ENCODE measurements at places on chromosomes 1 and 21. TPM values are rescaled to one million over a fixed set of nuclear protein-coding genes. Genes with fewer than 3 reads are reported as not detected.
A peak's percentile ranks its signal among the peaks of the same experiment; 100 is the strongest.

DNA sequence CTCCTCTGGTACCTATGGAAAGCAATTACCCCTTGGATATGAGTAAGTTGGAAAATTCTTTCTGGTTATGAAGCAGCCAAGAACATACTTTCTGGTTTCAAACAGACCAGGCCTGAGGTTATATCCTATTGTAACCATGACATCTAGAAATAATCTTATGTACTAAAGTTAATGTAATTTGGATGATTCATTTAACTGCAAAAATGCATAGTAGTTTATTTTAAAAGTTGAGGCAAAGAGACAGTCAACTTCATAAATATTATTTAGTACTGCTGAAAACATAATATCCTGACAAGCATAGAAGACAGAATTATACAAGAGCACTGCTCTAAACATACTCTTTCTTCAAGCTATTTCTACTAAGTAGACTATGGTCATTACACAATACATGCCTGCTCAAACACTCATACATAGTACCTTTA lies 25.5 kb downstream of the ODF2L start:
- no peak overlapping the region for H3K4me3 ChIP-seq
- H3K27ac ChIP-seq = no peak overlapping the region
- peaks cover 29% of the 10 kb centered on the region for H3K36me3 ChIP-seq
- H3K4me1 ChIP-seq = peaks cover 8% of the 10 kb centered on the region

GRCh38 chr1:209248649-209249279 lies 334.8 kb upstream of the CAMK1G start:
- no peak overlapping the region for H3K4me3 ChIP-seq
- no peaks in the 10 kb centered on the region for H3K36me3 ChIP-seq
- no peak overlapping the region for H3K27ac ChIP-seq
- H3K27me3 ChIP-seq = no peaks in the 10 kb centered on the region
- no peaks in the 10 kb centered on the region for H3K4me1 ChIP-seq
- peak; percentile 84 for DNase-seq

GRCh38 chr1:109283748-109284600 lies 1.0 kb upstream of the PSRC1 start:
- peaks cover 19% of the 10 kb centered on the region for H3K4me1 ChIP-seq
- H3K27me3 ChIP-seq = peaks cover 2% of the 10 kb centered on the region
- peak overlapping the region; percentile 95 for H3K27ac ChIP-seq
- peak overlapping the region; percentile 95 for H3K4me3 ChIP-seq
- DNase-seq = no peak

DNA sequence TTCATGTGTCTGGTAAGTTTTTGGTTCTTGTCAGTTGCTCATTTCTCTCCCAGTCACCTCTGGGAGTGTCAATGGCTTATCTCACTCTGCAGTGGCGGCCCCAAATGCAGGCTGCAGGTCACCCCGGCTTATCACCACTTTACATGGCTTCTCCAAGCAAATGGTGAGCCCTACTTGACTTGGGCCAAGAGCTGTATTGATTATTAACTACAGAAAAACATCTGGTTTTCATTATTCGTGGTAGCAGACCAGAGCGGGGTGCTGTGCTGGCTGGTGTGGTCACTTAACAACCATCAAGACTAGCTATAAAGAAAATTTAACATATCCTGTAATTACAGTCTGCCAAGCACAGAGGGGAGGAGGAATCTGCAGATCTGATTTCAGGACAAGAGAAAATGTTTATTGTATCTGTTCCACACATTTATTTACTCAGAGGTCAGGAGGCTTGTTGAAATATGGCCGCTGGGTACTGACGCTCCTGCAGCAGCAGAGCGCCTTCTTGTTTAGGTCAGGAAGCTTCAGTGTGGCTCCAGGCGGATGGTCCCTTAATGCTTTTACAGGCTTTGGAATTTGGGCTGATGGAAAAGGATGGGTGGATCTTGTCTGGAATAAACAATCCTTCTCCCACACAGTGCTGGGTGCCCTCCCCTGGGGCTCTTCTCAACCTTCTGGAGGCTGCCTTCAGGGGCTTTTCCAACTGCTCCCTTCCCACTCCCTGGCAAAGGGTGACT lies 87.8 kb downstream of the HLX start:
- H3K4me3 ChIP-seq = no peak overlapping the region
- H3K27me3 ChIP-seq = no peaks in the 10 kb centered on the region
- H3K4me1 ChIP-seq = no peaks in the 10 kb centered on the region

GRCh38 chr1:230175163-230175747 lies 108.2 kb downstream of the GALNT2 start:
- H3K27me3 ChIP-seq = no peaks in the 10 kb centered on the region
- no peak overlapping the region for H3K27ac ChIP-seq
- no peak overlapping the region for H3K4me3 ChIP-seq
- no peak for DNase-seq
- peaks cover 31% of the 10 kb centered on the region for H3K4me1 ChIP-seq

DNA sequence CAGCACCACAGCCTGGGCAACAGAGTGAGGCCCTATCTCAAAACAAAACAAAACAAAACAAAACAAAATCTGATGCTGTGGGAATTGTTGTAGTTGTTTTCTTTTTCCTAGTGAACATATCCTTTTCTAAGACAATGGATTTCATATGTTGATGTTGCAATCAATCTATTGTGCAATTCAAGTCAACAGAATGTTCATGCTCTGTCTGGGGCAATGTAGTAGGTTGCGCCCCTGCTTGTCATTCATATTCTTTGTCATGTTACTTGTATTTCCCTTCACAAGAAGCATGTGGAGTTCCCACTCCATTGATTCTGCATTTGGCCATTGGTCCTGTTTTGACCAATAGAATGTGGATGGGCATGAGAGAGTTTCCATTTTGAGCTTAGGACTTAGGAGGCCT lies 223.9 kb downstream of the DUSP10 start:
- no peak overlapping the region for H3K27ac ChIP-seq
- no peak overlapping the region for H3K4me3 ChIP-seq
- no peaks in the 10 kb centered on the region for H3K36me3 ChIP-seq
- peak; percentile 11 for DNase-seq

AIRE gene
- total RNA-seq = 0.05 TPM

GPR25 gene
- not detected for total RNA-seq

FMO1 gene
- not detected for total RNA-seq
